ENCODE measurements at places on chromosomes 1 and 21. TPM values are rescaled to one million over a fixed set of nuclear protein-coding genes. Genes with fewer than 3 reads are reported as not detected.

Gene IL22RA1
- 17.3 TPM for total RNA-seq

Gene CHIT1
- 0.30 TPM for total RNA-seq

Gene ACOT11
- total RNA-seq = 82.5 TPM

Gene B4GALT2
- total RNA-seq = 38.5 TPM

Gene PAPPA2
- total RNA-seq = 3.6 TPM

Gene MYOM3
- 1.8 TPM for total RNA-seq

Gene CFHR1
- 0.32 TPM for total RNA-seq

Gene DEDD
- 33.8 TPM for total RNA-seq

Gene NPPA
- total RNA-seq = not detected

Gene LEPROT
- total RNA-seq = 77.6 TPM

Gene KPRP
- not detected for total RNA-seq

Gene BMP8B
- total RNA-seq = 4.9 TPM

Gene FBXO28
- total RNA-seq = 35.1 TPM

- no peaks in the 10 kb centered on the region for H3K4me1 ChIP-seq
- no peaks in the 10 kb centered on the region for H3K27me3 ChIP-seq
- no peak overlapping the region for H3K27ac ChIP-seq
- no peak for DNase-seq
- H3K4me3 ChIP-seq = no peak overlapping the region
Measured at GRCh38 chr21:28357743-28358142, 634.9 kb downstream of the LTN1 start.

GRCh38 chr1:43949678-43950077, 2.9 kb downstream of the IPO13 start:
- H3K4me1 ChIP-seq = peaks cover 14% of the 10 kb centered on the region
- no peaks in the 10 kb centered on the region for H3K27me3 ChIP-seq
- no peak overlapping the region for H3K27ac ChIP-seq
- H3K36me3 ChIP-seq = no peaks in the 10 kb centered on the region
- DNase-seq = no peak

GRCh38 chr1:42851960-42852607, 5.7 kb downstream of the ZNF691 start:
- DNase-seq = no peak
- H3K4me3 ChIP-seq = no peak overlapping the region
- H3K4me1 ChIP-seq = peaks cover 4% of the 10 kb centered on the region
- H3K27me3 ChIP-seq = no peaks in the 10 kb centered on the region
- H3K36me3 ChIP-seq = no peaks in the 10 kb centered on the region
- H3K27ac ChIP-seq = no peak overlapping the region

DNA sequence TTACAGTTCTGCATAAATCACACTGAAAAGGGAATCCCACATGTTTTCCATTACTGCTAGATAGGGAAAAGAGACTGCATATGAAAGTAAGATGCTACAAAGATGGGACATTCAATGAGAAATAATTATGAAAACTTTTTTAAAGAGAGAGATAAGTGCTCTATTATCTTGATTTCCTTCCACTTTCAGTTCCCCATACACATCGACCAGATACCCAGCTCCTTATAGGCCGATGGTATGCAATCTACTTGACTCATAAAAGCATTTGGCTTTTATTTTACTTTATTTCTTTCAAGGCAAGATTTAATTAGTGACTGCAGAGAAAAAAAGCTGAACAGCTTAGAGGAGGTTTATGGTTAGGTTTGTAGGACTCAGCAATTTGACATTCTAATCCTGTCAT, 13.1 kb downstream of the BRINP2 start:
- H3K27me3 ChIP-seq = peaks cover 6% of the 10 kb centered on the region
- no peaks in the 10 kb centered on the region for H3K36me3 ChIP-seq
- no peak overlapping the region for H3K4me3 ChIP-seq
- no peak overlapping the region for H3K27ac ChIP-seq
- H3K4me1 ChIP-seq = no peaks in the 10 kb centered on the region

DNA sequence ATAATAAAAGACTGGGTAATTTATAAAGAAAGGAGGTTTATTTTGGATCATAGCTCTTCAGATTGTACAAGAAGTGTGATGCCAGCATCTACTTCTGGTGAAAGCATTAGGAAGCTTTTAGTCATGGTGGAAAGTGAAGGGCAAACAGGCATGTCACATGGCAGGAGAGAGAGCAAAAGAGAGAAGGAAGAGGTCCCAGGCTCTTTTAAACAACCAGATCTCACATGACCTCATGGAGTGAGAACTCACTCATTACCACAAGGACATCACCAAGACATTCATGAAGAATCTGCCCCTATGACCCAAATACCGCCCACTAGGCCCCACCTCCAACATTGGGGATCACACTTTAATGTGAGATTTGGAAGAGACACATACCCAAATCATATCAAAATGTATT, 10.0 kb downstream of the RPTN start:
- no peak for DNase-seq
- no peaks in the 10 kb centered on the region for H3K36me3 ChIP-seq
- no peak overlapping the region for H3K4me3 ChIP-seq
- no peak overlapping the region for H3K27ac ChIP-seq

DNA sequence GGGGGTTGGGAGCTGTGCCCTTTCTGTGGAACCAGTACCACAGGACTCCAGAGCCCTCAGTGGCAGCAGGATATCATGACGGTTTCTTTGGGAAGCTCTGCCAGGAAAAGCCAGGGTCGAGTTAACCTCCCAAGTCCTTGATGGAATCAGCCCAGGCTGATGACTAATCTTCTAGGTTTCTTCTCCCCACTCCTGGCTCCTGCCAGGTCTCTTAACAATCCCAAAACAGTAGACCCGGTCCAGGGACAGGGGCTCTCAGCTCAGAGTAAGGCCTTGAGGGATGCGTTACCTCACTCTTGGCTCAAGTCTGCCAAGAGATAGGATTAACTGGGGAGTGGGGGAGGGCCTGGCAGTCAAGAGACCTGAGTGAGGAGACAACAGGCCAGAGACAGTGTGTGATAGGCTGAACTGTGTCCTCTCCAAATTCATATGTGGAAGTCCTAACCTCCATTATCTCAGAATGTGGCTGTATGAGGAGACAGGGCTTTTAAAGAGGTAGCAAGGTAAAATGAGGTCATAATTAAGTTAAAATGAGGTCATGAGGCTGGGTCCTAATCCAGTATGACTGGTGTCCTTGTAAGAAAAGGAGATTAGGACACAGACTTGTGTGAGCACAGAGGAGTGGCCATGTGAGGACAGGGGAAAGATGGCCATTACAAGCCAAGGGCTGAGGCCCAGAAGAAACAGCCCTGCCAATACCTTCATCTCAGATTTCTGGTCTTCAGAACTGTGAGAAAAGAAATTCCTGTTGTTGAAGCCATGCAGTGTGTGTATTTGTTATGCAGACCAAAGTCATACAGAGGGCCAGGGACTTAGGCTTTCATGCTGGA, 95.0 kb downstream of the BEND5 start:
- no peaks in the 10 kb centered on the region for H3K27me3 ChIP-seq
- no peak for DNase-seq
- no peak overlapping the region for H3K4me3 ChIP-seq
- H3K4me1 ChIP-seq = no peaks in the 10 kb centered on the region
- no peaks in the 10 kb centered on the region for H3K36me3 ChIP-seq

- no peaks in the 10 kb centered on the region for H3K27me3 ChIP-seq
- no peak for DNase-seq
- H3K36me3 ChIP-seq = no peaks in the 10 kb centered on the region
Measured at GRCh38 chr1:111981090-111981489, 8.4 kb downstream of the KCND3 start.

DNA sequence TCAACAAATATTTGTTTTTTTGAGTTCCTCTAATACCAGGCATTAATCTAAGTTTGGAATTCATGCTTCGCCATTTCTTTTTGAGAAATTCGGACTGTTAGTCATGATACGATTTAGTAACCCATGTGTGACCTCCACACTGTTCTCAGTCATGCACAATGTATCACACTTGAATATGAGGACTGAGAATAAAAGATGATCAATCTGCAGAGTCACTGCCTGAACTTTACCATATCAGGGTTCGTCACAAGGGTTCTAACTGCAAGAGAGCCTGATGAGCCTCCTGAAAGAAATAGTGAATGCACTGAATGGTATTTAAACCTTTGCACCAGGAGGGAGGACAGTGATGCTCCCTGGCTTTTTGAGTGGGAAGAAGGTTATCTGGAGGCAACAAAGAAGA, 10.9 kb upstream of the FASLG start:
- no peaks in the 10 kb centered on the region for H3K36me3 ChIP-seq
- H3K4me1 ChIP-seq = no peaks in the 10 kb centered on the region
- H3K27me3 ChIP-seq = no peaks in the 10 kb centered on the region
- DNase-seq = no peak

DNA sequence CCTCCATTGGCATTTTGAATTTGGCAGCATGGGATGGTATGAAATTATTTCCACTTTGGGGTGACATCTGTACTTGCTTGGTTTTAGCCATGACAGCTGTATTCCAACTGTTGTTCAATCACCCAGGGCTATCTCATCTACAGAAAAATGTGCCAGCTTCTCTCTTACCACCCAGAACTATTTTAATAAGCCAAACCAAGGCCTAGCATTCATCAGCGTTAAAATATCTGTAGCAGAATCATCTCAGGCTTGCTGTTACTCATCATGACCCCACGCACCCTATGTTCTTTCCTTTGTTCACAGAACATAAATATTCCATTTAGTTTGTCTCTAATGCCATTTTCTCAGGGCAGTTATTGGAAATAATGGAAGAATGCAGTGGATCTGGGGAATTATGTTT, 49.8 kb downstream of the GIPC2 start:
- H3K36me3 ChIP-seq = no peaks in the 10 kb centered on the region
- no peak overlapping the region for H3K4me3 ChIP-seq
- DNase-seq = no peak
- no peaks in the 10 kb centered on the region for H3K27me3 ChIP-seq
- no peaks in the 10 kb centered on the region for H3K4me1 ChIP-seq
- no peak overlapping the region for H3K27ac ChIP-seq

DNA sequence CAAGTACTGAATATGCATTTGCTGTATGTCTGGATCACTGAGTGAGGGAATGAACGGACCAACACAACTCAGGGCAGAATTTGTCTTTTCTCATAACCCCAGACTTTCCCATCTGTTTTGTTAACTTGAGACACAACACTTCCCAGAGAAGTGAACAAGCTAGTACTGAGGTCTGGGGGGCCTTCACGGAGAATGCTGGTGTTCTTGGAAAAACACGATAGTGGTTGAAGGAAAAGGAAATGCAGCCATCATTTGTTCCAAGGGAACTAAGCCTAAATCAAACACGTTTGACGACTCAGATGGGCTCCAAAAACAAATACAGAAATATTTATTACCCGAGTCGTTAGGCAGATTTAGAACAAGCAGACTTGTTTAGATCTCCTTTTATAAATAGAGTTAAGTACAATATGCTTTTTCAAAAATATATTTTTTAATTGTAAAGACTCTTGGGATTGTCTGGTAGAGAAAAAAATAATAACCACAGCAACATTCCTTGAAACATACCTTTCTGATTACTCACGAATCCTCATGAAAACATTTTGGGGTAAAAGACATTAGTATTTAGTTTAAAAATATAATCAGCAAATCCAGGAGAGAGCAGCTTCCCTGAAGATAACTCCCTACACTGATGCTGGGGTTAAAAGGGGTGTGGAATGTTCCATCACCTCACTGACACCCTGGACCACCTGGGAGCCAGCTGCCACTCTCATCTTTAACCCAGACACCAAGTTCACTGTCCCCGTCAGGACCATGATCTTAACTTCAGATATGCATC, 427.7 kb upstream of the RUNX1 start:
- H3K4me3 ChIP-seq = no peak overlapping the region
- no peaks in the 10 kb centered on the region for H3K27me3 ChIP-seq
- H3K27ac ChIP-seq = peak overlapping the region; percentile 43
- DNase-seq = no peak
- H3K4me1 ChIP-seq = no peaks in the 10 kb centered on the region

GRCh38 chr1:207815913-207816291, 64.0 kb downstream of the CD46 start:
- no peak for DNase-seq
- H3K4me1 ChIP-seq = no peaks in the 10 kb centered on the region
- H3K27ac ChIP-seq = no peak overlapping the region
- H3K27me3 ChIP-seq = no peaks in the 10 kb centered on the region

DNA sequence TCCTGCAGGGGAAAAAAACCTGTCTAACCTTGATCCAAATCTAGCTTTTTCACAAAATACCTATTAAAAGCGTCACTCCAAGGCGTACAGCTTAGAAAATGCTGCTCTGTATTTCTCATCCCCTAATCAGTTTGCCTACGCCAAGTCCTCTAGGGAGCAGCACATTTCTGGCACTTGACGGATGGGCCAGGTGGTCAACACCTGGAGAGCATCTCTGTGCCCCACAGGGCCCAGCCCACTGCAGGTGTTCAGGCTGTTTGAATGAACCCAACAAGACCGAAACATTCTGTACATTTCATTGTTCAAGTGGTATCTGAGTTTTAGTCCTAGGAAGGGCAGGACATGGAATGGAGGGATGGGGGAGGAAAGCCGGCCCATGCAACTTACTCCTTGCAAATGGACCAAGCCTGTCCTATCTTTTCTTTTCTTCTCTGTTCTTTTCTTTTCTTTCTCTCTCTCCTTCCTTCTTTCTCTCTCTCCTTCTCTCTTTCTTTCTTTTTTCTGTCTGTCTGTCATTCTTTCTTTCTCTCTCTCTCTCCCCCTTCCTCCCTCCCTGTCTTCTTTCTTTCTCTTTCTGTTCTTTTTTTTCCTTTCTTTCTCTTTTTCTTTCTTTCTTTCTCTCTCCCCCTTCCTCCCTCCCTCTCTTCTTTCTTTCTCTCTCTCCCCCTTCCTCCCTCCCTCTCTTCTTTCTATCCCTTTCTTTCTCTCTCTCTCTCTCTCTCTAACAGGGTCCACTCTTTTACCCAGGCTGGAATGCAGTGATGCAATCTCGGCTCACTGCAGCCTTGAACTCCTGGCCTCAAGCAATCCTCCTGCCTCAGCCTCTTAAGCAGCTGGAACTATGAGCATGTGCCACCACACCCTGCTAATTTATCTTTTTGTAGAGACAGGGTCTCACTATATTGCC, 29.1 kb downstream of the IGFN1 start:
- H3K4me1 ChIP-seq = no peaks in the 10 kb centered on the region
- no peak overlapping the region for H3K4me3 ChIP-seq

GRCh38 chr1:54290506-54291184, 90.7 kb downstream of the MRPL37 start:
- no peak overlapping the region for H3K27ac ChIP-seq
- no peaks in the 10 kb centered on the region for H3K27me3 ChIP-seq
- no peak for DNase-seq
- no peak overlapping the region for H3K4me3 ChIP-seq
- H3K4me1 ChIP-seq = peaks cover 34% of the 10 kb centered on the region

GRCh38 chr1:234769986-234770795, 160.2 kb upstream of the IRF2BP2 start:
- H3K4me1 ChIP-seq = peaks cover 3% of the 10 kb centered on the region
- no peaks in the 10 kb centered on the region for H3K27me3 ChIP-seq
- no peak overlapping the region for H3K27ac ChIP-seq
- no peak for DNase-seq

GRCh38 chr1:63665824-63666223, 72.6 kb downstream of the PGM1 start:
- no peaks in the 10 kb centered on the region for H3K27me3 ChIP-seq
- H3K4me3 ChIP-seq = no peak overlapping the region
- H3K27ac ChIP-seq = no peak overlapping the region
- no peak for DNase-seq
- H3K4me1 ChIP-seq = no peaks in the 10 kb centered on the region

- no peaks in the 10 kb centered on the region for H3K4me1 ChIP-seq
- no peaks in the 10 kb centered on the region for H3K36me3 ChIP-seq
- H3K27ac ChIP-seq = no peak overlapping the region
Measured at GRCh38 chr1:67558449-67559193, 126.4 kb upstream of the GADD45A start.
